Activated naive CD8-positive, alpha-beta T cell treated with anti-CD3 and anti-CD28 coated beads, Interleukin-2, amount 10 ng/mL, durations not matched to agents 7 days and 5 days (primary cell): ENCODE measurements at places on chromosomes 4 and X. TPM values are rescaled to one million over a fixed set of nuclear protein-coding genes. Genes with fewer than 3 reads are reported as not detected.

The SMIM10 gene
- total RNA-seq = 0.58 TPM

The SMPX gene
- total RNA-seq = not detected

The ZRSR2 gene
- total RNA-seq = 19.3 TPM

The ANKRD50 gene
- total RNA-seq = 0.28 TPM

DNA sequence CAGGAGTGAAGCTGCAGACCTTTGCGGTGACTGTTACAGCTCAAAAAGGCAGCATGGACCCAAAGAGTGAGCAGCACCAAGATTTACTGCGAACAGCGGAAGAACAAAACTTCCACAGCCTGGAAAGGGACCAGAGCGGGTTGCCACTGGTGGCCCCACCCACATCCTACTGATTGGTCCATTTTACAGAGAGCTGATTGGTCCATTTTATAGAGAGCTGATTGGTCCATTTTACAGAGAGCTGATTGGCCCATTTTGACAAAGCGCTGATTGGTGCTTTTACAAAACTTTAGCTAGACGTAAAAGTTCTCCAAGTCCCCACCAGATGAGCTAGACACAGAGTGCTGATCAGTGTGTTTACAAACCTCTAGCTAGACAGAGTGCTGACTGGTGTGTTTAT lies 134.2 kb upstream of the FRG1 start:
- no peak overlapping the region for H3K27ac ChIP-seq
- no peaks in the 10 kb centered on the region for H3K4me1 ChIP-seq
- no peak overlapping the region for H3K4me3 ChIP-seq
- H3K27me3 ChIP-seq = peaks cover 2% of the 10 kb centered on the region

DNA sequence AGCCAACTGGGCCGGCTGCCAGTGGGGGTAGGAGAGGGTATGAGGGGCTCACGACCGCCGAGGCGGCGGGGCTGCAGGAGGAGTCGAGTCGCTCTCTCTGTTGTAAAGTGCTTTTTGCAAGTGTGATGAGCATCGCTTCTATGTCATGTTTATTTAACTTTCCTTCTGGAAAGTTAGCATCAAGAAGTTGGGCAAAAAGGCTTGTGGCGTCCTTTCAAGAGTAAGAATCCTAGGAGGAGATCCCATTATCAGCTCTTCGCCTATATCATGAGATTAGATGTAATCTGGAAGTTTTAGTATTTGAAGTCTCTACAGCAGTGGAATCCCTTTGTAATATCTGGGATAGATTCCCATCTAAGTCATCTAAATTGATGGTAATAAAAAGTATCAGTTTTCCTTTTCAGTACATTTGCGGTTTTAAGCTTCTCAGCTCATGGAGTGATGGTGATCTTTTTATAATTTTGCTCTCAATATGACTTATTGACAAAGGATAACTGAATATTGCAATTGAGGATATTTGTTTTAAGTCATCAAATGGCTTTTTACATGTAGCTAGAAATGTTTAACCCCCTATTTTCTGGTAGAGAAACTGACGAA lies 1.7 kb downstream of the GALNT7 start:
- DNase-seq = no peak
- peak overlapping the region; percentile 77 for H3K27ac ChIP-seq
- H3K36me3 ChIP-seq = peaks cover 5% of the 10 kb centered on the region
- peaks cover 49% of the 10 kb centered on the region for H3K4me1 ChIP-seq
- H3K27me3 ChIP-seq = no peaks in the 10 kb centered on the region
- H3K4me3 ChIP-seq = peak overlapping the region; percentile 85

DNA sequence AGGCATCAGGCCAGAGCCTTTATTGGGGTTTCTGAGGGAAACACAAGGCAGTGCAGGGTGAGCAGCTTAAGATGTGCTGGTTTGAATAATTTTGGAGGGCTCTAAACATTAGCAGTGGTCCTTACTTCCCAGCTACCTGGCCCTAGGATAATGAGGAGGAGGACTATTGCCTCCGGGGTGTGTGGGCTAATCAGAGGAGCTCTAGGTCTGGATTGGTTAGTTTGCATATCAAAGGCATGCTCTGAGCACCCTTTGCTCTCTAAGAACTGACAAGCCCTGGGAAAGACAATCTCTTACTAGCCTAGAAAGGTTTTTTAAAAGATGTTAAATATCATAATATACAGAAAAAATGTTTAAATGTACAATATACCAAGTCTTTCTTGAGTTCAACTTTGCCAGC lies 58.4 kb downstream of the RXFP1 start:
- no peaks in the 10 kb centered on the region for H3K4me1 ChIP-seq
- H3K27ac ChIP-seq = no peak overlapping the region
- no peaks in the 10 kb centered on the region for H3K36me3 ChIP-seq
- no peak overlapping the region for H3K4me3 ChIP-seq

GRCh38 chr4:46524751-46525150 lies 134.8 kb upstream of the GABRA2 start:
- no peaks in the 10 kb centered on the region for H3K36me3 ChIP-seq
- H3K27me3 ChIP-seq = no peaks in the 10 kb centered on the region
- H3K4me1 ChIP-seq = no peaks in the 10 kb centered on the region

DNA sequence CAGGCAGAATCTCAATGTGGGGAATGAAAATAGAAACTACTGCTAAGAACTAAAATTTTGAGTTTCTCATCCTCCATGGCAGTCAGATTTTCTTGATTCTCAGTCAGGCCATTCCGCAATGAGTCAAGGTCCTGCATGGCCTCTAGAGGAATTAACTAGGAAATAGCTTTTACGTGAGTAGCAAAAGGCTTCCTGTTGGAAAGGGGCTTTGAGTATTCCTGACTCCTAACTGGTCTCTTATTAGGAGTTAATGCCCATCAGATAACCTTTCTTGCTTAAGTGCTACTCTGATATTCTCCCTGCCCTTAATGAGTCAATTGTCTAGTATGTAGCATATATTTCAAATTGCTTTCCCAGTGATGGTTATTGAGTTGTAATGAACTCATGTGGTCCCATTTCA lies 65.7 kb upstream of the ARHGAP24 start:
- H3K27me3 ChIP-seq = no peaks in the 10 kb centered on the region
- no peak overlapping the region for H3K4me3 ChIP-seq

DNA sequence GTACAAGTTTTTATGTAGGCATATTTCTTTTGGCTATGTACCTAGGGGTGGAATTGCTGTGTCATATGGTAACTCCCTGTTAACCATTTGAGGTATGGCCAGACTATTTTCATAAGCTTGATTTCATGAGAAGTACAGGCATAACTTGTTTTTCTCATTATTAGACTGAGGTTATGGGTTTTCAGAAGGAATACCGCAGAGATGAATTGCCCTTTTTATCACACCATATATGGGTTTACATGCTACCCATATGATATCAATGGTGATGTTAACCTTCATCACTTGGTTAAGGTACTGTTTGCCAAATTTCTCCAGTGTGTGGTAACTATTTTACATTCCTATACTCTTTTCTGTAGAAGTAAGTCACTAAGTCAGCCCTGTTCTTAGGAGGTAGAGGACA lies 23.5 kb downstream of the RAB40A start:
- no peak overlapping the region for H3K4me3 ChIP-seq
- peaks cover 9% of the 10 kb centered on the region for H3K27me3 ChIP-seq
- H3K27ac ChIP-seq = no peak overlapping the region
- DNase-seq = no peak
- no peaks in the 10 kb centered on the region for H3K36me3 ChIP-seq

- no peak for DNase-seq
- no peaks in the 10 kb centered on the region for H3K36me3 ChIP-seq
- H3K4me1 ChIP-seq = no peaks in the 10 kb centered on the region
- H3K4me3 ChIP-seq = no peak overlapping the region
- no peak overlapping the region for H3K27ac ChIP-seq
These were observed 6.8 kb upstream of the XAGE3 start for GRCh38 chrX:52874661-52875060.

GRCh38 chr4:158253350-158253980 lies 43.2 kb downstream of the TMEM144 start:
- no peaks in the 10 kb centered on the region for H3K4me1 ChIP-seq
- no peaks in the 10 kb centered on the region for H3K36me3 ChIP-seq
- peaks cover 12% of the 10 kb centered on the region for H3K27me3 ChIP-seq
- H3K4me3 ChIP-seq = no peak overlapping the region
- H3K27ac ChIP-seq = no peak overlapping the region
- DNase-seq = no peak

DNA sequence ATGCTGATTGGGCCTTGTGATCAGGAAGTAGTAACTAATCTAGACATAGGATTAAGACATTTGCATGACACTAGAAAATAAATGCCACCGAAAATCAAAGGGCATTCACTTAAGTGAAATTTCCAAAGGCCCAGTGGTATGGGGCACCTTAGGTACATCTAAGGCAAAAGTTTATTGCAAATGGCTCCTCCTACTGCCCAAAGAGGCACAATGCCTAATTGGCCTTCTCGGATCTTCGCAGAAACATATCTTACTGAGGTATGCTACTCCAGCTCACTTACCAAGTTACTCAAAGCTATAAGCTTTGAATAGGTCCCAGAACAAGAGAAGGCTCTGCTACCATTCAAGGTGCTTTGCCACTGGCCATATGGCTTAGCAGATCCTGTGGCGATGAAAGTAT lies 174.8 kb upstream of the CXCL13 start:
- no peak for DNase-seq
- no peaks in the 10 kb centered on the region for H3K36me3 ChIP-seq
- H3K27me3 ChIP-seq = peaks cover 8% of the 10 kb centered on the region
- no peak overlapping the region for H3K4me3 ChIP-seq
- no peak overlapping the region for H3K27ac ChIP-seq

DNA sequence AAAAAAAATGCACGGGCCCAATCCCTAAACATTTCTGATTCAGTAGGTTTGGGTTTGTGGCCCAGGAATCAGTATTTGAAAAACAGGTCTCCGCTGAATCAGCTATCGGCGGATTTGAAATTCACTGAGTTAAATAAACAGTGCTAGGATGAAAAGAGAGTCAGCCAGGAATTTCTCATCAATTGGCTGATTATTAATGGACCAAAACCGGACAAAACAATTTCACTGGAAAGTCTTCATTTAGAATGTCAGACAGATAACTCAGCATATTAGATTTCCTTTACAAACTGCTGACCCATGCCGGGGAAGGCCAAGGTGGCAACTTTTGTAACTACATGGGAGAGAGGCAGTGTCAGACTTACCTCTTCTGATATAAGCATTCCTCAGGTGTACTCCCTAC lies 99.4 kb upstream of the LSM6 start:
- DNase-seq = no peak
- no peaks in the 10 kb centered on the region for H3K36me3 ChIP-seq
- no peak overlapping the region for H3K27ac ChIP-seq
